ENCODE measurements at places on chromosomes 11 and 22.

DNA sequence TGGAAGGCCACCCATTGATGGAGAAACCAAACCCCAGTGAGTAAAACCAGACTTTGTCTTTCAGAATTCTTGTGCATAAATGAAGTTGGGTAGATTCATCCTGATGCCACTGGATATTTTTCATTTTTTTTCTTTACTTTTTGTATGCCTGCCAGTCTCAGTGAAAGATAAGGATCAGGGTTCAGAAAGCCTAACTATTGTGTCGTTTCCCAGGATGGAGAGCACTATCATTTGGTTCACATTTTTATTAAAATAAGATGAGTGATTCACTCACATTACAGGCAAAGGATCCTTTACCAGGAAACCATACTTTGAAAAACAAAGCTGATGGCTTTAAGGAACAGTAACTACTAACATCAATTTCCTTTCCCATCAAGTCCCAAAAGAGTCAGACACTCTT, 52.0 kb downstream of the ARFGAP2 start:
- DNase-seq: no peak

DNA sequence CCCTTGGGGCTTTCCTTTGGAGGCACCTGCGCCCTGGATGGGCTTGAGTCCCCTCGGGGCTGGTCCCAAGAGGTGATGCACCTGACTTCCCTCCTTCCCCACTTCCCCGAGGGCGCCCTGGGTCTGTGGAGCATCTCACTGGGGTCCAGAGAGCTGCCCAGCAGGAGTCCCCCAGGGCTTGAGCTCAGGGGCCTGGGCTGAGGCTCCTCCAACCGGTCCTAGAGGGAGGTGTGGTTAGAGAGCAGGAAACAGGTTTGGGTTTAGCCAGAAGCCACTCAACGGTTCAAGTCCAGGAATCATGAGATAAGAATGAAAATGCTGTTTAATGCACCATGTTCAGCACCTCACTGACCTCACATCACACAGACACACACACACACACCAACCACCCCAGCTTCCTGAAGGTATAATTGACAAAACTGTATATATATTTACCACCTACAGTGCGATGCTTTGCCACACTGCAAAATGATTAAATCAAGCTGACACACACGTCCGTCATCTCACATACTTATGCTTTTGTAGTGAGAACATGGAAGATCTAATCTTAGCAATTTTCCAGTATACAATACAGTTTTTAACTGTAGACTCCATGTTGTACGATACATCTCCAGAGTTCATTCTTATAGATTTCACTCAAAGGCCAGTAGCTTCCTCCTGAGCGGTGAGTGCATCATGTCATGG, 628 bp upstream of the IGLL1 start:
- no peak for DNase-seq

GRCh38 chr22:47210112-47210657, 447.7 kb downstream of the TBC1D22A start:
- no peak for DNase-seq

- DNase-seq: no peak
Measured at GRCh38 chr11:87924125-87924524, 251.1 kb downstream of the RAB38 start.

DNA sequence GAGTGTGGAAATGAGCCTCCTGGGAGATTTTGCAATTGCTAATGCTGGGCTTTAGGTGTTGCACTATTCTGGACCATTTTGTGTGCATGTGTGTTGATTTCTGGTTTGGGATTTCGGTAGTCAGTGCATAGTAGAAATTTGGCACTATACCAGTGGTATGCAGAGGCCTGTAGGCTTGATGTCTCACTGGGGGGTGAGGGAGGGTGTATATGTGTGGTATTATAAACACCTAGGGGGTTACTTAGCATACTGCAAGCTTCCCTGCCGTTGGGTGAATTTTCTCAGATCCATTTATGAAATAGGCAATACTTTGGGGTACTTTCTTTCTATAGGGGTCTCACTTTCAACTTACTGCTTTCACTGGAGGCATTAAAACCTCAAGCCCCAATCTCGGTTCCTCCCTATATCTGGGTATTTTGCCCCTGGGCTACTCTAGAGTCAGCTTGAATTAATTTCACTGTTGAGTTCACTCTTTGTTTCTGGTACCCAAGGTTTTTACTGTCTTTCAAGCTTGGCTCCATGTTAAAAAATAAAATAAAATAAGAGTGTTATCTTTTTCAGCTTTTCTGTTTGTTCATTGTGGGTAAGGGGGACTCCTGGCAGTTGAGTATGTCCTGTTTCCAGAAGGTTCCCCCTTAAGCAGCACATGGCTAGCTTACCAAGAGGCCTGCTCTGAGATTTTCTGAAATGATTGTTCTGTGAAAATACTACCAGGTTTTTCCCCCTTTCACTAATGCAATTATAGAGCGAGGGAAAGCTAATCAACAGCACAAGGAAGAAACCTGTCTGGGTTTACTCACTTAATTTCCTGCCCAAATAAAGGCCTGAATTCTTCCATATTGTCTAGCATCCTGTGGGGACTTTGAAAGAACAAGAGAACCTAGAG, 45.8 kb downstream of the PPFIBP2 start:
- DNase-seq: no peak

GRCh38 chr11:86889001-86889341, 66.2 kb downstream of the FZD4 start:
- DNase-seq: no peak

GRCh38 chr11:123235656-123236261, 40.7 kb upstream of the CLMP start:
- DNase-seq: no peak

DNA sequence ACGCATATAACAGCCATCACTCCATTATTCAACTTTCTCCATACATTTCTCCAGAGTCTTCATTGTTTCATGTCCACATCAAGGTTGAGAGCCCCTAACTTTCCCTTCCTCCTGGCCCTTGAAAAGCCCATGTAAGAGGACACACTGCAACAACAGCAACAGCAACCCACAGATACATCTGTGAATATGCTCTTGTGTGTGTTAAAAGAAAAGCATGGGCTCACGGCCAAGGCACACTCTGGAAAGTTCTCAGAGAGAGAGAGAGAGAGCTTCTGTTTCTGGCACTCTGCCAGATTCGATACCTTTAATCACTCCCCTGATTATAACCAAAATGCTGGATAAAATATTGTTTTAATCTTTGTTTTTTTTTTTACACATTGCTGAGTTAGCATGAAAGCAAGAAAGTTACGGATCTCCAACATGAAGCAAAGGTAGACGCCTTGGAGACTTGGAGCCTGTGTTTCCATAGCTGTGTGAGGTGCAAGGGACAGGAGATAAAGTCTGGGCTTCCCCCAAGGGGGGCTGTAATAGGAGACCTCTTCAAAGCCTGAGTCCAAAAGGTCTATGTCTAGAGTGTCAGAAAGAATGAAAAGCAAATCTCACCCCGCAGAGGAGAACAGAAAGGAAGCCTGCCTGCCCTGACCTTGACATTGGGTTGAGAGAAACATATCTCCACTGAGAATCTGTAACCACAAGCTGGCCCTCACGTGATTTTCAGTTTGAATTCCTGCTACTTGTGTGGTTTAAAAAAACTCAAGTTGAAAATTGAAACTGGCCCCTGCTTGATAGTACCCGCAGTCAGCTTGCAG, 33.7 kb upstream of the MPPED1 start:
- DNase-seq: peak; percentile 14

DNA sequence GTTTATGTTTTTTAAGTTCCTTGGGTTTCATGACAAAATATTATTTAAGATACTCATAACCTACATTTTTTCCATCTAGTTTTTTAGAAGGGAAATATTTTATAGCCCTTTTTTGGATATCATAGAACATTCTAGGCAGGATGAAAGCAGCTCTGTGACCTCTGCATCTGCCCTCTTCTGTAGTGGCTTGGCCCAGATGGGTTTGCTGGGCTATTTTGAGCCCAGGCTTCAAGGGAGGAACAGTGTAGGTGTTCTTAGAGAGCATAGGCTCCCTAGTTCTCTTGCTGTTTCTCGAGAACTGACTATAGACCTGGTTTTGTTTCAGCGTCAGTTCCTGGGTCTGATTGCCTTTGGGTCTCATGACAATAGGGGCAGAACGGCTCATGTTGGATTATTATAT, 32.2 kb downstream of the DIXDC1 start:
- DNase-seq: no peak

DNA sequence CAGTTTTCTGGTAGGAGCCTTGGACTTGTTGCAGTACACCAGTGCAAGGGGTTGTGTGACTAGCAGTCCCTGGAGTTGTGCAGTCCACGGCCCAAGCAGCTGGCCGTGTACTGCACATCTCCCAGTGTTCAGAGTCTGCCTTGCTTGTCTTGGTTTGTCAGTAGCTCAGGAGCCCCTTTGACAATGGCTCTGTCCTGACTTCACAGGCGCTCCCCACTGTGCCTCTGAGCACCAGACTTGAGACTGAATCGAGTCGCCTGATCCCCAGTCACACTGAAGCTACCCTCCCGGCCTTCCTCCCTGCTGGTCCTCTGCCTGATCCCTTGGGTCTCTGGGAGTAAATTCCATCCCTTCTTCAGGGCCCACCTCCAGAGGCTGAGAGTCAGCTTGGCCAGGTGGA, 19.4 kb downstream of the SYNGR1 start:
- DNase-seq: no peak

DNA sequence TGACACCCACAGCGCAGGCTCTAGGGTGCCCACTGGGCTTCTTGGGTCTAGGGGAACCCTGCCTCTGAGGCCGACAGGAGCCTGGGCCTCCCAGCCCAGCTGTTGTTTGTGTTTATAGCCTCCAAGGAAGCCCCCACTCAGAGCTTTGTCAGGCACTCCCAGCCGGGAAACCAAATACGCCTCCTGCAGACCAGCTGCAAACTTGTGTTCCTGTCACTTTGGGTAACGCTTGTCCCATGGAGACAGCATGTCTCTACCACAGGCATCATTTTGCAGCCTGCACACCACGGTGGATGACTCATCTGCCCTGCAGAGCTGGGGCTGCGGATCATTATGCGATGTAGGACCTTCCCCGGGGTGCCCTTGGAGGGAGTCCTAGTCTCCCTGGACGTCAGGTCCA, 40.6 kb upstream of the CRYBB3 start:
- no peak for DNase-seq

Data from KG1 (cell line).